ENCODE measurements at places on chromosomes 13 and 19.

DNA sequence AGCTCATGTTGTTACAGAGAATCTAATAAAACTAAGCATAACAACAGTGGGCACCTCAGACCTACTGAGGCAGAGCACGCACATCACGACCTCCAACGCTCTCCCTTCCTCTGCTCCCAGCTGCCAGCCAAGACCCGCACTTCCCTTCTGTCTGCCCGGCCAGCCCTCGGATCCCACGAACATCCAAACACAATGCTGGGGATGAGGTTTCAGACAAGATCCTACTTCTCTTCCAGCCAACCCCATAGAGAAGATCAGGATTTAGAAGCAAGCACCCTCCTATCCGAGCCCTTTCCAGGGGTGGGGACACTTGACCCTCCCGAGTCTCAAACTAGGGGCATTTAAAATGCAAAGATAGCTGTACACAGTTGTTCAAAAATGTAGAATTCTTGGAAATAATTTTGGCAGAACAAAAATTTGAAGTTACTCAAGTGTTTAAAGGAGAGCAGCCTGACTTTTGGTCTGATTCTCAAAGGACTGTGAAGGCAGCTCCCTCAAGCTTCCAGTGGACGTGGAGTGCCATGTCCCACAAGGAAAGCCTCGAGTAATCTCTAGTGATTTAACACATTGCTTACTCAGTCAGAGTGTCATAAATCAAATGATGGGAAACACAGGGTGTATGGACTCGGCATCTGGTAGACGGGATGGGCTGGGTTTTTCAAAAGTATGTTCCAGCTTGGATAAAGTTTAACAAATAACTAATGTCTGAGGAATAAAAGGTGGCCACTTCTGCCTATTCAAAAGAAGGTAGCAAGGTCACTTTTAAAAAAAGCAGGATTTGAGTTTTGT lies 32.8 kb downstream of the ANKRD10 start:
- no peak for DNase-seq

DNA sequence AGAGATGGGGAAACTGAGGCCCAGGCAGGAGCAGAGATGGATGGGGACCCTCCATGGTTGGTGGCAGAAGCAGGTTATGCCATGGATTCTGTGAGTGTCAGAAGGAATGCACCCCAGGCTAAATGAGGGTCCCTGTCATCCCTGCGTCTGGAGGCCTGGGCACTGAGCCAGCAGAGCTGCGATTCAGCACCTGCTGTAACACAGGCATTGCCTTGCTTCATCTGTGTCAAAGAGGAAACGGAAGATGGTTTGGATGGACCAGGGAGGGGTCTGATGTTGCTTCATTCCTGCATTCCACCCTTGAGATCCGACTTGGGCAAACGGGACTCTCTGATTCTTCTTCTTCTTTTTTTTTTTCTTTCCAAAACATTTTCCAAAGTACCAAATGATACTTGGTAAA lies 1.2 kb downstream of the C5AR1 start:
- DNase-seq, result no peak

DNA sequence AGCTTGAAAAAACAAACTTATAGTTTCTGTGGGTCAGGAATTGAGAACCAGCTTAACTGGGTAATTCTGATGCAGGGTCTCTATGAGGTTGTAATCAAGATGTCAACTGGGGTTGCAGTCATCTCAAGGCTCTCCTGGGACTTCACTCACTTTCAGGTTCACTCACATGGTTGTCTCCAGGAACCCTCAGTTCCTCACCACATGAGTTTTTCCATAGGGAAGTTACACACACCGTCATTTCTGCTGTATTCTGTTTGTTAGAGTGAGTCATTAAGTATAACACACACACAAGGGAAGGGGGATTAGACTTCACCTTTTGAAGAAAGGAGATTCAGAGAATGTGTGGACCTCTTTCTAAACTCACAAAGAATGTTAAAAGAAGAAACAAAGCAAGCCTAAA lies 34.9 kb upstream of the MLNR start:
- DNase-seq, result no peak

- DNase-seq, result no peak
Observed at GRCh38 chr19:55544776-55545439, 435 bp downstream of the SBK3 start.

DNA sequence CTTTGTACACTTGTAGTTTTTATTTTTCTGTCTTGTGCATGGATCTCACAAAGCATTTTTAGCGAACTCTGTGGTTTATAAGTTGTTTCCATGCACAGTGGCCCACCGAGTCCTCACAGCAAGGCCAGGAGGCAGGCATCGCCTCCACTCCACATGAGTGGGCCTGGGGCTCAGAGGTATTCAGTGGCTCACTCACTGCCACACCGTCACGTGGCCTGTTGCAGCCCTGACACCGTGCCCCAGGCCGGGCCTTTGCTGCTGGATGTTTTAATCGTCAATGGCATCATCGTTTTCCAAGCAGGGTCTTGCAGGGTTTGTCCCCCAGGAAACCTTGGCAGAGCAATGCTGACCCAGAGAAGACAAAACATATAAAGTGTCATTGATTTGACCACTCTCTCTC lies 59.8 kb downstream of the SPACA7 start:
- no peak for DNase-seq

- DNase-seq, result no peak
Observed at GRCh38 chr19:28652765-28653164, 560.2 kb downstream of the UQCRFS1 start.

DNA sequence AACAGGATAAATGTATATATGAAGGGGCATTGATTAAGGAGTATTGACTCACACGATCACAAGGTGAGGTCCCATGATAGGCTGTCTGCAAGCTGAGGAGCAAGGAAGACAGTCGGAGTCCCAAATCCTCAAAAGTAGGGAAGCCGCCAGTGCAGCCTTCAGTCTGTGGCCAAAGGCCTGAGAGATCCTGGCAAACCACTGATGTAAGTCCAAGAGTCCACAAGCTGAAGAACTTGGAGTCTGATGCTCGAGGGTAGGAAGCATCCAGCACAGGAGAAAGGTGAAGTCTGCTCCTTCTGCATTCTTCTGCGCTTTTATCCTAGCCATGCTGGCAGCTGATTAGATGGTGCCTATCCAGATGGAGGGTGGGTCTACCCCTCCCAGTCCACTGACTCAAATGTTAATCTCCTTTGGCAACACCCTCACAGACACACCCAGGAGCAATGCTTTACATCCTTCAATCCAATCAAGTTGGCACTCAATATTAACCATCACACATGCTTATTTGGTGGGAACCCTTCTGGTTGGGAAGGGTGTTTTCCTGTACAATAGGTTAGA lies 55.1 kb downstream of the SLAIN1 start:
- DNase-seq, result no peak
